ENCODE measurements at places on chromosomes 4 and X. TPM values are rescaled to one million over a fixed set of nuclear protein-coding genes. Genes with fewer than 3 reads are reported as not detected.

The GYPB gene
- not detected for total RNA-seq

The TCEAL2 gene
- not detected for total RNA-seq

DNA sequence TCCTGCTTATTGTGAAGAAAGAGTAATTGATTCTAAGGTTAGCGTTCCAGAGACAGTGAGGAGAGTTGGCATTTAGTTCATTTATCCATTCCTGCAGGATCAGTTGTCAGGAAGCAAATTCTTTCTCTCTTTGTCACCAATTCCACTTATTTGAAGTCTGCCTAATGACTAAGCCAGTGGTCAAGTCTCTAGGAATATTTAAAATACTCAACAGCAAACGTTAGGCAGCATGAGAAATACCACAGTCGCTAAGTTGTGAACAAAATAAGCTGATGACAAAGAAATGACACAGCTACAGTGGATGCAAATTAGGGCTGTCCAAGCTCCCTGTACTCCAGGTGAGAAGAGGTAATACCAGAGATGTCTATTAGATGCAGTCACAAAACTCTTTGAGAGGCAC lies 6.6 kb upstream of the MAGEB17 start:
- no peak for DNase-seq

The ZFYVE28 gene
- not detected for total RNA-seq

DNA sequence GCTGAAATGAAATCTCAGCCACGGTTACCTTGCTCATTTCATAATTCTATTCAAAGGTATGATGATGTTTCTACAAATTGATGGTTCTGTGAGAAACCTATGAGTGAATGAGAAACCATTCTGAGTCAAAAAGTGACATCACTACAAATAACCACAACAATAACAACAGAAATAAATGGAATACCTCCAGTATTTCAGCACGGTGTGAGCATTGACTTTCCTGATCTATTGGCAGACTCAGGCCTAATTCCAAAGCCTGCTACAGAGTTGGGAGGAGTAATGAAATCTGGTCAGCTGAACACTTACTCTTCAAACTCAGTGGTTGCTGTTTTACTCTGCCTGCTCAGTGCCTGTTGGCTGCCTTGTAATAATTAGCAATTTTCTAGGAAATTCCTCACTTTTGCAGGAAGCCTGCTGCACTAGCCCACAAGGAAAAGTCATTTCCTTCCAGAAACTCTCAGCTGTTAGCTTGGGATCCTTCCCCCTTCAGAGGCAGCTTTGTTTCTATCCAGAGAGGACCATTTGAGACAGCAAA lies 18.8 kb upstream of the SYNPO2 start:
- DNase-seq = peak; percentile 21

DNA sequence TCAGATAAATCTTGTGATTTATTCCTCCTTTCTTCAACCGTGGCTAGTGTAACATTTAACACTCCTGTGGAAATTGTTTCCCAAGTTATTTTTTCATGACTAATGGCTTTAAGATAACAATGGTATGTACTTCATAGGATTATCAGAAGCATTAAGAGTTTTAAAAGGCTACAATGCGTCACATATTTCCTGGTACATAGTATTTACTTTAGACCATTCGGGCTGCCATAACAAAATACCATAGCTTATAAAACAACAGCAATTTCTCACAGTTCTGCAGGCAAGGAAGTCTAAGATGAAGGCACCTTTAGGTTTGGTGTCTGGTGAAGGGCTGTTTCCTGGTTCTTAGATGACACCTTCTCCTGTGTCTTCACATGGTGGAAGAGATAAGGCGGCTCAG lies 158.6 kb downstream of the PAPSS1 start:
- no peak for DNase-seq

DNA sequence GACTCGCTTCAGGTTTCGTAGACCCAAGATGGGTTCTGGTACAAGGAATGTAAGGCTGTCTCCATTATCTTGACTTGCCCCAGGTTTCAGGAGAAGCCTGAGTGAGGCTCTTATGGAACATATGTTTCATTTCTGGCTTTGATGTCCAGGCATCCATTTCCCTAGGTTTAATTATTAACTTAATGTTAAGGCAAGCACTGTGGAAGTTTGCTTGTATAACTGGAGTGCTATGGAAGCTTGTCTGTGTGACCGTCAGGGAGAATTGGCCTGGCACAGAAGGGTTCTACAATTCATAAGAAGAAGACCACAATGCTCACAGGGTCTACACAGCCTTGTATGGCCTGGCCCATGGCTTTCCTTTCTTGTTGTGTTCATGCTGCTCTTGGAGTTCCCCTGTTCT lies 47.2 kb upstream of the PPP1R2C start:
- DNase-seq = no peak

The NDST4 gene
- total RNA-seq = 15.8 TPM

The F8A3 gene
- not detected for total RNA-seq

The RRAGB gene
- 8.4 TPM for total RNA-seq
